ENCODE measurements at places on chromosomes 11 and 22. TPM values are rescaled to one million over a fixed set of nuclear protein-coding genes. Genes with fewer than 3 reads are reported as not detected.

DNA sequence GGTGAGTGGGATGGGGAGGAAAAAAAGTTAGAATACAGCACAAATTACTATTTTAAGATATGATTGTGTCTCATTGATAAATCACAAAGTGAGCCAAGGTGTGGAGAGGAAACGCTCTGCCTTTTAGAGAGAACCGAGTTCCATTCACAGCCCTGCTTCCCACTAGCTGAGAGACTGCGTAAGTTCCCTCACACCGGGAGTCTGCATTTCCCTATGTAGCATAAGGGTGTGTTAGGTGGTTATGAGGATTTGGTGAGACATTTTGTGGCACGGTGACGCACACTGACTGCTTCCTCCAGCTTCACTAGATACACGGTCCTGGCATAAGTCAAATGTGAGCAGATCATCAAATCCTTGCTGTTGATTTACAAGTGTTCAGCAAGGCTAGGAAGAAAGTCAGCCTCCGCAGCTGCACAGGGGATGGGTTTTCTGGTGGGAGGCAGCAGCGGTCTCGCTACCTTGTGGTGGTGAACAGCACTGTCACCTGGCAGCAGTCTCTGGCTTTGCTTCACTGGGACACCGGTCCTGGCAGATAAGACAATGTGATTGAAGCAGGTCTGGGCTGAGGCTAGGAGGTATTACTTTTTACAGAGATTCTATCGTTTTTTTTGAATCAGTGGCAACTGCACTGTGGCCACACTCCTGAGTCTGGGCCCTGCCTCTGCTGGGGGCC is 312.2 kb upstream of the B3GAT1 start:
- H3K36me3 ChIP-seq = no peaks in the 10 kb centered on the region
- no peak overlapping the region for H3K27ac ChIP-seq
- no peak for DNase-seq
- no peaks in the 10 kb centered on the region for H3K4me1 ChIP-seq
- H3K4me3 ChIP-seq = no peak overlapping the region

Gene SERHL2
- 4.9 TPM for total RNA-seq

DNA sequence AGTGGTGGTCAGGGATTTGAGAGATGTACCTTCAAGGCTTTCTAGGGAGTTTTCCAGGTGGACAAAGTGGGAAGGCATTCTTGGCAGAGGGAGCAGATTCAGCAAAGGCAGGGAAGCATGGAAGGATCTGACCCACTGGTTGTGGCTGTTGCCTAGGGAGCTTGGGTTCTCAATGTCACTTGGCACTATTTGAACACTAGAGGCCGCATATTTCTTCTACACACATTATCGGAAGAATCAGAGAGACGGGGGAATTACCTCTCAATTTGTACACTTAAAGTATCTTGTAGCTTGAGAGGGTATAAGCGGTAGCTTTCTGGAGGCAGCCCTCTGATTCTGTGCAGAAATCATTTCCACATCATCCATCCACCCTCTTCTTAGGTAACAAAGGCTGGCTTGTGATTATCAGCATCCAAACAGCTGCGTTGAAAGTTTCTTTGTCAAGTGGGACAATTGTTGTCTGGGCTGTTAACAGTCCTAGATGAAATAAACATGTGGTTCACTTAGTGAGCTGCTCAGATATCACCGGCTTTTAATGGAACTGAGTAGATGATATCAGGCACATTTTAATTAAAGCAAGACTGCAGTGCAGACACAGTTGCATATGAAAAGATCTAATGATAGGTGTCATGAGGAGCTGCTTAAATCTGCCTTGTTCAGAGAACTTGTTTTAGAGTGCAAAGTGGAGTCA is 2.6 kb downstream of the NELL1 start:
- no peak overlapping the region for H3K27ac ChIP-seq
- no peaks in the 10 kb centered on the region for H3K4me1 ChIP-seq

- peak; percentile 39 for DNase-seq
- H3K27ac ChIP-seq = no peak overlapping the region
- H3K36me3 ChIP-seq = no peaks in the 10 kb centered on the region
These were observed 91.1 kb upstream of the KCNA4 start for GRCh38 chr11:30107899-30108298.

DNA sequence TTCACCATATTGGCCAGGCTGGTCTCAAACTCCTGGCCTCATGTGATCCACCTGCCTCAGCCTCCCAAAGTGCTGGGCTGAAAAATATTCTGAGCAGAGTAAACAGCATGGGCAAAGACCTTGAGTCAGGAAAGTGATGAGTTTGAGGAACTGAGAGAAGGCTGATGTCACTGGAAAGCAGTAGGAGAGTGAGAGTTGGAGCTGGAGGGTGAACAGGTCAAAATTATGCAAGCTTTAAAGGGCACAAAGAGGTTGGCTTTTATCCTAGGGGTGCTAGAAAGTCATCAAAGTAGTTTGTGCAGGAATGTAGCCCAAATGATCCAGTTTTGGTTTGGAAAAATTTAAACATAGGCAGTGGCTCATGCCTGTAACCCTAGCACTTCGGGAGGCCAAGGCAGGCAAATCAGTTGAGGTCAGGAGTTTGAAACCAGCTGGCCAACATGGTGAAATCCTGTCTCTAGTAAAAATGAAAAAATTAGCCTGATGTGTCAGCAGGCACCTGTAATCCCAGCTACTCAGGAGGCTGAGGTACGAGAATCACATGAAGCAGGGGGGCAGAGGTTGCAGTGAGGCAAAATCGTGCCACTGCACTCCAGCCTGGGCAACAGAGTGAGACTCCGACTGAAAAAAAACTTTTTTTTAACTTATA is 44.7 kb upstream of the CXCR5 start:
- H3K4me1 ChIP-seq = no peaks in the 10 kb centered on the region
- H3K4me3 ChIP-seq = no peak overlapping the region
- DNase-seq = no peak
- no peaks in the 10 kb centered on the region for H3K36me3 ChIP-seq
- H3K27ac ChIP-seq = no peak overlapping the region

- H3K36me3 ChIP-seq = no peaks in the 10 kb centered on the region
- peaks cover 14% of the 10 kb centered on the region for H3K27me3 ChIP-seq
- no peak overlapping the region for H3K27ac ChIP-seq
These were observed 167.3 kb upstream of the PGR start for GRCh38 chr11:101296896-101297295.

Gene TPBGL
- not detected for total RNA-seq

DNA sequence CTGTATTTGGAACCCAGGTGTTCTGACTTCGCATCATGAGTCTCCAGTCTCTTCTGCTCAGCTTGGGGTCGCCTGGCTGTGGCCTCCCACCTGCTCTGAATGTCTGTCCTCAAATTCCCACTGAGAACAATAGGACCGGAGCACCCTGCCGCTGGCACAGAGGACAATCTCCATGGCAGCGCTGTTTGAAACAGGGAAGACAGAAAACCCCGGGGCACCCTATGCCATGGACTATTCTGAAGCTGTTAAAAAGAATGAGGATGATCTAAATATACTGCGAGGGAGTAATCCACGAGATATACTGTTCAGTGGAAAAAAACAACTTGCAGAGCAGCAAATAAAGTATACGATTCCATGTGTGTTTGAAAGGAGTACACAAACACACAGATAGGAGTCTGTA is 415.6 kb upstream of the NARS2 start:
- no peaks in the 10 kb centered on the region for H3K4me1 ChIP-seq
- no peaks in the 10 kb centered on the region for H3K36me3 ChIP-seq
- no peak overlapping the region for H3K27ac ChIP-seq

DNA sequence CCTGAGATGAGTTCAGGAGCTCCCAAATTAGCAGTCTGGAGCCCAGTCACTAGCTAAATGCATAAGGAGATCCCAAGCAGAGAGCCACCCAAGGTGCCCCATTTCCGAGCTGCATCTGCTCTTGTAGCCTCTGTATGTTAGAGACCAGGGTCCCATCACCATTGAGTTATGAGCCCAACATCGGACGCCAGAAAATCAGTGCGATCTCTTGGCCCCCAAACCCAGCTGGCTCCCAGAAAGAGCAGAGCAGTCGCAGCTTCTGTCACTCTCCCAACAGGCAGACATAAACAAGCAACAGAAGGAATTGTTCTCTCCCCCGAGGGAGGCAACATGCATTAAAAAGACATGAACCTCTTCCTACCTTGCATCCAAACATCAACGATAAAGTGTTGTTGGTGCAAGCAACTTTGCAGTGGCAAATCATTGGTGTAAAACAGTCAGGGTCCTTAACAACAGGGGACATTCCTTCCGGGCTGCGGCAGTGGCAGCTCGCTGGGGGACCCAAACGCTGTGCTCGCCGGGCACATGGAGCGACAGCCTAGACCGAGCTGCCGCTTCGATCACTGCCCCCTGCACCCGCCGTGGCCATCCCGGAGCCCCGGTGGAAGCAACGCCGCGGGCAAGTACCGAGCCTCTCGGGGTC is 907.1 kb downstream of the DLG2 start:
- no peaks in the 10 kb centered on the region for H3K4me1 ChIP-seq
- H3K4me3 ChIP-seq = no peak overlapping the region
- peaks cover 67% of the 10 kb centered on the region for H3K27me3 ChIP-seq
- no peak for DNase-seq
- H3K27ac ChIP-seq = no peak overlapping the region
- H3K36me3 ChIP-seq = no peaks in the 10 kb centered on the region

Gene PRRG4
- 12.9 TPM for total RNA-seq

GRCh38 chr11:41316751-41317150 is 142.7 kb downstream of the LRRC4C start:
- H3K27ac ChIP-seq = no peak overlapping the region
- no peaks in the 10 kb centered on the region for H3K27me3 ChIP-seq
- no peaks in the 10 kb centered on the region for H3K4me1 ChIP-seq
- H3K36me3 ChIP-seq = no peaks in the 10 kb centered on the region
- no peak overlapping the region for H3K4me3 ChIP-seq
- no peak for DNase-seq

GRCh38 chr11:126129727-126130671 is 67.3 kb upstream of the CDON start:
- no peak overlapping the region for H3K27ac ChIP-seq
- DNase-seq = no peak
- H3K4me1 ChIP-seq = peaks cover 11% of the 10 kb centered on the region
